Eye (tissue), 1 donor: ENCODE measurements at places on chromosomes 5 and 9.

DNA sequence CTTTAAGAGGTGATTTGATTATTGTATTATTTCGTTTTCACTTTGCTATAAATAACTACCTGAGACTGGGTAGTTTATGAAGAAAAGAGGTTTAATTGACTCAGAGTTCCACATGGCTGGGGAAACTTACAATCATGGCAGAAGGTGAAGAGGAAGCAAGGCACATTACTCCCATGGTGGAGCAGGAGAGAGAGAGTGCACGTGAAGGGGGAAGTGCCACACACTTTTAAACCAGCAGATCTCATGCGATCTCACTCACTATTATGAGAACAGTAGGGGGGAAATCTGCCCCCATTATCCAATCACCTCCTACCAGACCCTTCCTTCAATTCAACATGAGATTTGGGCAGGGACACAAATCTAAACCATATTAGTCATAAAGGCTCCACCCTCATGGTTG, 36.1 kb upstream of the NDFIP1 start:
- DNase-seq: no peak

DNA sequence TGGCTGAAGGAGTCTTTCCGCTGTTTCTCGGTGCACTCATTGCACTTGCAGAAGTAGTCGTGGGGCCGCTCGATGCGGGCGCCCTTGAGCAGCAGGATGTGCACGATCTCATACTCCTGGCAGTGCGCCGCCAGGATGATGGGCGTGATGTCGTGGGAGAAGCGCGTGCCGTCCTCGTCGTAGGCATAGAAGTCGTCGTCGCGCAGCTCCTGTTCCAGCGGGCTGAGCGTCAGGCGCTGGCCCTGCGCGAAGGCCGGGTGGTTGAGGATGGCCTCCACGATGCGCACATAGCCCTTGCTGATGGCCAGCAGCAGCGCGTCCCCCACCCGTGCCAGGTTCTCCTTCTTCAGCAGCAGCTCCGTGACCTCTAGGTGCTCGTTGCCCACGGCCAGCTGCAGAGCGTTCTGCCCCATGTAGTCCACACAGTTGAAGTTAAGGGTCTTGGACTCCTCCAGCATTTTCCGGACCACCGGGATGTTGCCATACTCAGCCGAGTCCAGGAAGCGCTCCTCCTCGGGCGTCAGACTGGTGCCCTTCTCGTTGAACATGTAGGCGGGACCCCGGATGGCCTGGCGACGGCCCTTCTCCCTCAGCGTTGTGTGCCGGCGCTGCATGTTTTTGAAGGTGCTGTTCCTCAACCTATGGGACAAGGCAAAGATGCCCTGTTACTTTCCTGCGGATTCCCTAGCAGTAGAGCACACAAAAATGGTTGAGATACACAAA, 8.4 kb downstream of the TRPC7 start:
- no peak for DNase-seq

DNA sequence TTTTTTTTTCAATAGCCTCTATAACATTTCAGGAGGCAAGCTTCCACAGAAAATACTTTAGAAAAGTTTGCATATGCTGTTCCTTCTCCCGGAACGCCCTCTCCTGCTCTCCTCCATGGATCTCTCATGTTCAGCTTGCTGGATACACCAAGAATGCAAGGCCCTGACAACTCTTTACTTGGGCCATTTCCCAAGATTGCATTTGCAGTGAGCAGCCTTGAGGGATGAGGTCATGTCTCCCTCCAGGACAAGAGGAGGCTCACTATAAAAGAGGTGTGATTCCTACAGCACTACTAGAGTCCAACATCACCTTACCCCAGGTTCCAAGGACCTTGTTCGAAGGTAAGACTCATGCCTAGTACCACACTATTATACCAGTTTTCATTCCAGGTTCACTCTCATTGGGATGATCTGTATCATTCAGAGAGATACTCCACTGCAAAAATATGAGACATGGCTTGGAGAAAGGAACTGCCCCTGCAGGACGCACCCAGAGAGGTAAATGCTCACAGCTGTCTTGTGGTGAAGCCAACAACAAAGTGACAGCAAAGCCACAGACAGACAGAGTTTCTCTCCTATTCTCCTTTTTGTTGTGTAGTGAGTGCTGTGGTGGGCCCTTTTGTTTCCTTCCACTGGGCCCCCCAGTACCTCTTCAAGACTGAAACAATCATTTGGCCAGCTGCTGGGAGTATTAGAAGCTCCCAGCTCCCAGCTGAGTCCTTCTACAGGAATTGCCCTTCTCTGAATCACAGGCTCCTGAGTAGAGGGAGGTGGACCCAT, 151.7 kb upstream of the ZNF366 start:
- DNase-seq: no peak

GRCh38 chr5:44387406-44387805, 1.8 kb downstream of the FGF10 start:
- DNase-seq: peak; percentile 60

- DNase-seq: no peak
These were observed 82.2 kb upstream of the NFIB start for GRCh38 chr9:14396171-14396570.
